ENCODE measurements at places on chromosomes 6 and 20.

GRCh38 chr6:132190097-132190814, 211.0 kb downstream of the MOXD1 start:
- no peak for DNase-seq

DNA sequence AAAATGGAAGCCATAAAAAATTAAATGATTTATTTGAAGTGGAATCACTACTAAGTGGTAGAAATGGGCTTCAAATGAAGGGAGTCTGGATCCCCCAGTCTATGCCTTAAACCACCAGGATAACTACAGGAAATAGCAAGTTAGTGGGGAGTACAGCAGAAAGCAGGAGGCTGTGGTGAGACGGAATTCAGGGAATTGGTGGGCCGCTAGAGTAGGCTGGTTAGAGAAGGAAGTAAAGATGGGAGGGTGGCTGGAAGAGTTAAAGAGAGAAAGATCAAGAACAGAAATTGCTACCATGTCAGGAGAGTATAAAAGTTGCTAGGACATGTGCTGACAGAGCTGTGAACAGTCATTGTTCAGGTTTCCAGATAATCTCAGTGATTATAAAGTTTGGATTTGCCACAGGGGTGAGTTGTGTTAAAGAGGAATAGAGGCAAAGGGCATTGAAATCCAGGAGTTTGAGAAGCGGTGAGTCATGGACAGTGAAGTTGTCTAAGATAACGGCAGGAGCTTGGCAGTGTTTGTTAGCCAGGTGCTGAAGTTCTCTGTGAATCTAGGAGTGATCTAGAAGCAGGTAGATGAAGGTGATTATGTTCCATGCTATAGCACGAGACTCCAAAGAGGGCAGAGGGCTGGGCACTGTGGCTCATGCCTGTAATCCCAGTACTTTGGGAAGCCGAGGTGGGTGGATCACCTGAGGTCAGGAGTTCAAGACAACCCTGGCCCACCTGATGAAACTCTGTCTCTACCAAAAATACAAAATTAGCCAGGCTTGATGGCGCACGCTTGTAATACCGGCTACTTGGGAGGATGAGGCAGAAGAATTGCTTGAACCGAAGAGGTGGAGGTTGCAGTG, 13.7 kb upstream of the HINT3 start:
- no peak for DNase-seq

- no peak for DNase-seq
These were observed 505.9 kb upstream of the SYNCRIP start for GRCh38 chr6:86148586-86148985.

- DNase-seq, result no peak
These were observed 6.0 kb upstream of the TGM2 start for GRCh38 chr20:38170826-38171674.

GRCh38 chr6:53961679-53962370, 149.4 kb upstream of the MLIP start:
- no peak for DNase-seq

All from LNCaP clone FGC (cell line).